Activated naive CD8-positive, alpha-beta T cell treated with anti-CD3 and anti-CD28 coated beads, Interleukin-2, amount 50 U/mL, for 16 hours (primary cell): ENCODE measurements at places on chromosomes 5 and 9.

- no peak for DNase-seq
These were observed 5.6 kb upstream of the PURA start for GRCh38 chr5:140108093-140109017.

DNA sequence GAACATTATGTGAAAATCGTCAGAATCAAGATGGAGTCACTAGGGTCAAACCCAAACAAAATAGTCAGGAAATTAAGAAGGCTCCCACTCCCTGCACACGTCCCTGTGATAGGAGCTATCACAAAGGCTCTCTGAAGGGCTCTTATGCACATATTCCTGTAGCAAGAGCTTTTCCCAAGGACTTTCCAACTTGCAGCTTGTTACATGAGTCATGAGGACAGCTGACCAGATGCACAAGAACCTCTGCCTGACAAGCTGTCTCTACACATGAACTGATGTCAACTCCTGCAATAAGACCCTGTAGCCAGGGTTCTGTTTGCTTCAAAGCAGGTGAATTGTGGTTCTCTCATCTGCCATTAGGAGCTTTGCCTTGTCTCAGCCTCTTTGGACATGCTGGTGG lies 122.4 kb downstream of the OLFM1 start:
- no peak for DNase-seq

GRCh38 chr5:166117072-166118066 lies 2174.1 kb upstream of the WWC1 start:
- no peak for DNase-seq

GRCh38 chr5:154482528-154483449 lies 4.8 kb upstream of the HAND1 start:
- DNase-seq = no peak

DNA sequence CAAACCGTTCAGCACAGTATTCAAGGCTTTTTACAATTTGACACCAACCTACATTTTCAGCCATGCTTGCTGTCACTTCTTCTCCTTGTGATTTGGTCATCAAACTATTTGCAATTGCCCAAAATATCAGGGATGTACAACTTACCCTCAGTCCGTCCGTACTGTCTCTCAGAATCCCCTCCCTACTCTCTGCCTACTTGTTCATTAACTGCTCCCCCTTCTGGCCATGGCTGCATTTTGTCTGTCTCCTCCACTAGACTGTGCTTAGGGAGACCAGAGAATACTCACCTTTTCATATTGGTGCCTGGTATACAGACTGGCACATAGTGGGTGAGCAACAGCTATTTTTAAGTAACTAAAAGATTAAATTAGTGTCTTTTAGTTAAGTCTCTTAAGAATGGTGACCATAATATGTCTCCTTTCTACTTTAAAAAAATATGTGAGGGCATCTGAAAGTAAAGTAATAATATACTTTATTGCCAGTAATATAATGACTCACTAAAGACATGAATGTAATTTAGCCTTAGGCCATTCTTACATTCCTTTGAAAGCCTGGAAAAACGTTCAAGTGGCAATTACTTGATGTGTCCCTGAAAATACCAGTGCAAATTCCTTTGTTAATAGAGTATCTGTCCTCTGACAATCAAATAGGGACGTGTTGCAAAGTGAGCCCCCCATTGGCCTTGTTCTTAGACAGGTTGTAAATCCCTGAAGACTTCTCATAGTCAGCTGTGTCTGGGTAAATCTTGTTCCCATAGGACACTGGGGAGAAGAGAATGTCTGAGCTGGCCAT lies 27.8 kb downstream of the PRLR start:
- DNase-seq = no peak

- no peak for DNase-seq
These were observed 184.9 kb upstream of the SLC12A2 start for GRCh38 chr5:127898551-127899213.

GRCh38 chr9:97411789-97412625 lies at the start of gene TDRD7:
Gene TDRD7 (plus strand): TSS chr9:97412096. CDS start chr9:97428466, 16,370 bp downstream.
- peak; percentile 81 for DNase-seq

- DNase-seq = no peak
These were observed 250.1 kb downstream of the CEMIP2 start for GRCh38 chr9:71518045-71518827.

GRCh38 chr9:72839085-72839484 lies 113.8 kb downstream of the ALDH1A1 start:
- no peak for DNase-seq

- no peak for DNase-seq
These were observed 4.5 kb downstream of the TSTD2 start for GRCh38 chr9:97628668-97629067.

DNA sequence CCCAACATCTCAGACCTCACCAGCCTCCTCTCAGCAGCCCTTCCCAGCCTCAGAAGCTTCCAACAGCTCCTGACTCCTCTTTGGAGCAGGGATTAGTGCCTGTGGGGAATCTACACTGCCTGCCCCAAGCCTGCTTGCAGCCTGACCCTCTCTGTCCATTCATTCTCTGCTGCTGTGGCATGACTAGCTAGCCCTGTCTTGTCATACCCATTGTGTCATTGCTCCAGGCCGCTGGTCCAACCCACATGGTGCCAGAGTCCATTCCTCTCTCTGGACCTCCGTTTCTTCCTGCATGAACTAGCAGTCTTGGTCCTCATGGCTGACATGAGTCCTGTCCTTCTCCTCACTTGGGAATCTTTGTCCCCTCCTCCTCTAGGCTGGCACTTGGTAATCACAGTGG lies 12.8 kb upstream of the RXRA start:
- DNase-seq = no peak

DNA sequence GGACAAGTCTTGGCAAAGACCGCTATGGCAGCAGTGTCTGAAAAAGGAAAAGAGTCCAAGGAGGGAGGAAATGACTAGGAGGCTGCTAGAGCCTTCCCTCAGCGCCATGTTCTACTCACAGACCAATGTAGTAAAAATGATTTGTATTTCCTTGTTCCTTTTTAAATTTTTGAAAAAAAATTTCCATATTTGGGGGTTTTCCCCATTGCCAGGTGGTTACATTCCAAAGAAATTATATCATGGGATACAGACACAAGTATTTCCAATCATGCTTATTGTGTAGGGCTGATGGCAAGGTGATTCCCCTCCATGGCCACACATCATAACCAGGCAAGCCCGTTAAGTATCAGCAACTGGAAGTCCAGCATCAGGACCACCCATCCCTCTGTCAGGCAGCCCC lies 138.2 kb downstream of the PIP5K1B start:
- DNase-seq = no peak

DNA sequence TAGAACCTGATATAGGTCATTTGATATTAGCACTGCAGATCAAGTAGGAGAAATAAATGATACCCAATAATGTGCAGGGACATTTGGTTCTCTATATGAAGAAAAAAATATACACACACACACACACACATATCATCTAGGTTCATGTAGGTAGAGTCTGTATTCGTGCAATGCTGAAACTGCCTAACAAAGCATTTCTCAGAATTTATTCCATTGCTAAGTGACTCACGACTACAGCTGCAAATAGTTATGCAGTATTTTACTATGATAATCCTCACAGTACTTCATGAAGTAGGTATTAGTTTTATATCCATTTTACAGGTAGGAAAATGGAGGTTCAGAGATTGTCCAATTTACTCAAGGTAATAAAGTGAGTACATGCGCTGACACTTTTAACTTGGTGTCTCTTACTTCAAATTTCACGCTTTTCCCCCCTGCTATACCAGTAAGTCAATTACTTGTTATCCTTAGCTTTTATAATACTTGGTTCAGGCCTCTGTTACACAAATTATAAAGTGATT lies 2.4 kb downstream of the GIN1 start:
- no peak for DNase-seq

- no peak for DNase-seq
These were observed 278.1 kb upstream of the TNC start for GRCh38 chr9:115396071-115396529.

- no peak for DNase-seq
These were observed 126.5 kb upstream of the CDH18 start for GRCh38 chr5:20114526-20114925.

DNA sequence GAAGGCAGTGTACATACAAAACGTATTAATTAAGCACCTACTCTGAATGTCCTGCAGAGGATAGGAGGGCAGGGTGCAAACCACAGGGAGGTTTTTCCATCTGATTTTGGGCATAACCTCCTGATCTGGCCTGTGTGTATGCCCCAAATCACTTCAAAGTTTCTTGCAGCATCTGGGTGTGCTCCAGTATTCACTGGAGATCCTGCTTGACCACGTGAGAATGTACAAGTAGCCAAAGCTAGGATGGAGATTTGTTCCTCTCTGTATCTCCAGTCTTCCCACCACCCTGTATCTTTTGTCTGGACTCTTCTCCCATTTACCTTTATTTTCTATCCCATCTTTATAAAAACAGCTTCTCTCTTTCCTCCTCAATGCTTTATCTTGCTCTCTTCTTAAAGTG lies 207.7 kb downstream of the FBXL7 start:
- DNase-seq = no peak

- no peak for DNase-seq
These were observed 9.5 kb upstream of the TIFAB start for GRCh38 chr5:135461481-135462151.

DNA sequence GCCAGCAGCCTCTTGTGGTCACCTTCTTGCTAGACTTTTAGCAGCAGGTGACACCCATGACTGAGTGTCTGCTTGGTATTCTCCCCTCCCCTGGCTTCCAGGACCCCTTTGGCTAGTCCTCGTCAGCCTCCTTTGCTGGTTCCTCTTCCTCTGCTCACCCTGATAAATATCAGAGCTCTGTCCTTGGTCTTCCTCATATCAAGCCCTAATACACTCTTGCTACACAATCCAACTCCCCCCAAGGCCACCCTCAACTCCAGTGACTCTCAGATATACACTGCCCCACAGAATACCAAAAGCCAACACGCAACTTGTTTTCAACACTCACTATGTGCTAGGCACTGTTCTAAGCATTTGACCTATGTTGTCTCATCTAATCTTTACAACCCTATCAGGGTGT lies 30.3 kb upstream of the LCP2 start:
- DNase-seq = no peak

DNA sequence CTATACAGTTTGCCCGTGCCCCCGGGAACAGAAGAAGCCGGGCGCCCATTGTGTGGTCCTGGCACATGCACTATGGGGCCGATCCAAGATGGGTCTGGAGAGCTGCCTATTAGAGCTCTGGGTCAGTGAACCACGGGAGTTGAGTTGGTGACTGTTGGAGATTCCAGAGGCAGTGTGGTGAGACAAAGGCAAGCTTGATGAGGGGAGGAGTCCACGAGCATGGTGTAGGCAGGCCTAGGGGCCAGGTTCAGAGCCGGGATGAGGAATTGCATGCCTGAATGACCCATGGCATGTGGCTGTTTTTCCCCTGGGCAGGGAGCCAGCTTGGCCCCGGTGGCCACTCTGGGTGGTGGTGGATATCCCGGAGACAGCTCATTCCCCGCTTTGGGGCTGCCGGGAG lies 84.4 kb upstream of the STC2 start:
- DNase-seq = no peak

GRCh38 chr9:131986576-131986975 lies 93.1 kb downstream of the MED27 start:
- DNase-seq = no peak

DNA sequence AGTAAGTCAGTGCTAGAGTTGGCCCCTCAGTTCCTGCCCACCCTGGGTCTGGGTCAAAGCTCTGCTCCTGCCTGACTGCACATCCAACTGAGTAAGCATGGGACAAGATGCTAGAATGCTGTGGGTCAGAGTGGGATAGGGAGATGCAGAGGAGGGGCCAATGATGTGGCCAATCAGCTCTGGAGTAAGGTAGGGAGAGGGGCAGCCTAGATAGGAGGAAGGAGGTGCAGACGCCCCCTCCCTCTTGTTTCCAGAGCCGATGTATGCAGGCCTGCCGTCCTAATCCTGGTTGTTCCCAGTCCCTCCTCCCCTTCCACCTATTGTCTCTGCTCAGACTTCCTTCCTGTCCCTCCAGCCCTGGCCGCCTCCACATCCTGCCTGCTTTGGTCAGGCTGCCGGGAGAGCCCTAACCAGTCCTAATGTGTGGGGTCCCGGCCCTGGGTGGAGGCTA lies 1.3 kb downstream of the ARAP3 start:
- DNase-seq = no peak

- DNase-seq = no peak
These were observed 140.1 kb downstream of the MTX3 start for GRCh38 chr5:79850941-79851340.

DNA sequence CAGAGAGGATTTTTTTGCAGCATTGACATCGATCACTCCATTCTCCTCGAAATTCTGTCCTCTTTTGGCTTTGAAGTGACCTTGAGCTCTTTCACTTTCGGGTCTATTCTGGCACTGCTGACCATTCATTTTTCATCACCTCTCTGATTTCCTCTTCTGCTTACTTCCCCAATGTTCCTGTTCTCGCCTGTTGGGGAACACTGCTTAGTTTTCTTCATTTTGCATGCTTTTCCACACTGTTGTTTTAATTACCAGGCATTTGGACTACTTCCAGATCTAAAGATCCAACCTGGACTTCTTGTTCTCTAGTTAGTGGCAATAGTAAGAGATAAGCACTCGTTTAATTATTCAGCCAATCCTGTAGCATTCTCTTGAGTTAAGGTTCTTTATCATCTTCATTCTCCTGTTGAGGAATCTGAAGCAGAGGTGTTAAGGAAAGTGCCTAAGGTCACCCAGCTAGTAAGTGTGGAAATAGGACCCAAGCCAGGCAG lies 53.4 kb downstream of the MAN2A1 start:
- DNase-seq = no peak

- no peak for DNase-seq
These were observed 19.0 kb downstream of the GFPT2 start for GRCh38 chr5:180334176-180334575.

- no peak for DNase-seq
These were observed 14.6 kb downstream of the PAPPA start for GRCh38 chr9:116168231-116168630.

GRCh38 chr9:126215486-126215885 lies 111.1 kb upstream of the MVB12B start:
- no peak for DNase-seq

GRCh38 chr9:136773386-136774044 lies 9.2 kb upstream of the LCN15 start:
- no peak for DNase-seq

DNA sequence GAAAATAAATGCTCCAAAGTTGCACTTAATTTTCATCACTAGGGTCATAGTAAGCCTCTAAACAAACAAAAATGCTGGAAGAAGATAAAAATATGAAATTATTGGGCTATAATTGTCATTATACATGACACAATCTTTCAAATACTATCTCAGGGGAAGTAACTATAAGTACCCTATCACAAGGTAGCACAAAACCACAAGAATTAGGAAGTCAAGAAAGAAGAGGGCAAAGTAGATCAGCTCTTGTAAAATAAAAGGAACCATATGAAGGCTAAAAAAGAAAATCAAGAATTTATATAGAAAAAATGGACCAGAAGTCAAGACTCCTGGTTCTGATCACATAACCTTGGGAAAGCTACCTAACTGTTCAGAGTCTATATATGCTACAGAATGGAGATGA lies 48.1 kb downstream of the DIAPH1 start:
- no peak for DNase-seq

DNA sequence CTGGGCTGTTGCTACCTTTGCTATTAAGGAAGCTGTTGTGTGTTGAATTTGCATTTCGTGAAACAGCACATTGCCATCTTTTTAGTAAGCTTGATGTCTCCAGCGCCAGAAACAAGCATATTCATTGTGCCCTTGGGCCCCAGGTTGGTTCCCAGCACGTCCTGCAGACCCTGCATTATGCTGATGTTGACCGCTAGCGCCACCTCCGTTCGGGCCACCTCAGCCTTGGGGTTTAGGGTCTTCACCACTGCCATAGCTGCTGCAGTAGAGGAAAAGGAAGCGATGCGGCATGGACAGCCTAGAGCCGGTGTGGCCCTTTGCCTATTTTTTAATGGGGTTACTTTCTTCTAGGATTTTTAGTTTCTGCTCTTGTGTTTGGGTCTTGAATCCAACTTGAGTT lies 23.8 kb upstream of the OTULIN start:
- DNase-seq = no peak

GRCh38 chr5:137190441-137190840 lies 308.7 kb downstream of the SPOCK1 start:
- no peak for DNase-seq
